Activated T-cell treated with anti-CD3 and anti-CD28 coated beads, Interleukin-2, amount 50 U/mL, for 4 hours (primary cell): ENCODE measurements at places on chromosomes 4 and X. TPM values are rescaled to one million over a fixed set of nuclear protein-coding genes. Genes with fewer than 3 reads are reported as not detected.

The MAGEB4 gene
- not detected for total RNA-seq

The ARL9 gene
- total RNA-seq: 0.18 TPM

The FGFBP2 gene
- total RNA-seq: 3.9 TPM

The RAB41 gene
- not detected for total RNA-seq

The JCHAIN gene
- total RNA-seq: 1.1 TPM

The RTL3 gene
- total RNA-seq: not detected

The GLUD2 gene
- 1.9 TPM for total RNA-seq

The FHDC1 gene
- not detected for total RNA-seq

The ASB5 gene
- total RNA-seq: not detected

The GAB1 gene
- total RNA-seq: 0.95 TPM

The INPP4B gene
- 99.0 TPM for total RNA-seq

The FRMPD4 gene
- not detected for total RNA-seq

The UGT2A1 gene
- not detected for total RNA-seq

The AMOT gene
- 0.56 TPM for total RNA-seq

The OPRPN gene
- total RNA-seq: not detected

The PRSS12 gene
- not detected for total RNA-seq

The LINC00632 gene
- total RNA-seq: 0.38 TPM

The GLRB gene
- total RNA-seq: not detected

The USP26 gene
- total RNA-seq: not detected

The TLR7 gene
- 0.24 TPM for total RNA-seq

The ZNF81 gene
- total RNA-seq: 5.4 TPM

The MBTPS2 gene
- 7.4 TPM for total RNA-seq

The MFAP3L gene
- total RNA-seq: 1.4 TPM

The FMR1NB gene
- not detected for total RNA-seq

The DGAT2L6 gene
- not detected for total RNA-seq
